ENCODE measurements at places on chromosomes 1 and 21.

GRCh38 chr1:70961374-70961975 lies 86.1 kb downstream of the PTGER3 start:
- no peak for DNase-seq

DNA sequence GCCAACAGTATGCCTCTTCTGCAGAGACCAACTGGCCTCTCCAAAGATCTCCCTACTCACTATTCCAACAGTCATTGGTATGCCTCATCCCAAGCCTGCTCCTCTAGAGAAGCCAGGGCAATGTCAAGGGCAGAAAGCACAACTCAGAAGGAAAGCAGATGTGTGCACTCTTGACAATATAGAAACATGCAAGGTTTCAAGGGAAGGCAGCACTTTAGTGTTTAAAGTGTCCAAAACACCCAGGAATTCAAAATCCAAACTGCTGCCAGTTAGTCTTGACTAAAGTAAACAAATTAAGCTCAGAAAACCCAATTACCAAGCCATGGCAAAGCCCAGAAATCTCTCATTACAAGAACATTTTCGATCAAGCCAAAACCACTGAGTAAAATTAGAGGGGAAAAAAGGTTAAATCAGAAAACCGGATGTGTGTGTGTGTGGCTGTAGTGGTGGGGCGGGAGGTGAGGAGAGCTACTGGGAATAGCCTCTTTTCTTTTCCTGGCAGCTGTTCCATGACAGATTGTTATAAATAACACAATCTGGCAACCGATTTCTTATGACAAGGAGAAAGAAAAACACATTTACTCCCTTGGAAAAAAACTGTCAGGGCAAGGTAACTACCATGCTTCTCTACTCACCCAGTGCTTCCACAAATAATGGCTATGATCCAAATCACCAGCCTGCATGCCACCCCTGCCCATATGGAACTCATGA lies 39.2 kb downstream of the EIF2B3 start:
- no peak for DNase-seq

GRCh38 chr21:28516991-28517592 lies 475.6 kb downstream of the LTN1 start:
- peak; percentile 17 for DNase-seq

DNA sequence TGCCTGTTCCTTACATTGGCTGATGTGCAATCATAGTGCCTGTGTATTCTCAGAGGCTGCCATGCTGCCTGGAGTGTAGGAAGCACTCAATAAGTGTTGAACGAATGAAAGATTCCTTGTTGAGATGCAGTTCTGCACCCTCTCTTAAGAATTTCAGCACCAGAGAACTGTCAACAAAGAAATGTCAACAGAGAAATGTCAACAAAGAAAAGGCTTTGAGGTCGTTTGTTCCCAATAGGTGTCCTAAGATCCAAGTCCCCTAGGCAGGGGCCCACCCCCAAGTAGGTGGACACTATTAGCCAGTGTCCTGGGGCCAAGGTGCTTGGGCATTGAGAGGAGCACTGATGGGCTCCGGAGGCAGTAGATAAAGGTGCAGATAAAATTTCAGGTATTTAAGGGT lies 12.6 kb downstream of the KCND3 start:
- DNase-seq, result no peak

- no peak for DNase-seq
These were observed 10.4 kb upstream of the TMEM240 start for GRCh38 chr1:1550591-1551432.

DNA sequence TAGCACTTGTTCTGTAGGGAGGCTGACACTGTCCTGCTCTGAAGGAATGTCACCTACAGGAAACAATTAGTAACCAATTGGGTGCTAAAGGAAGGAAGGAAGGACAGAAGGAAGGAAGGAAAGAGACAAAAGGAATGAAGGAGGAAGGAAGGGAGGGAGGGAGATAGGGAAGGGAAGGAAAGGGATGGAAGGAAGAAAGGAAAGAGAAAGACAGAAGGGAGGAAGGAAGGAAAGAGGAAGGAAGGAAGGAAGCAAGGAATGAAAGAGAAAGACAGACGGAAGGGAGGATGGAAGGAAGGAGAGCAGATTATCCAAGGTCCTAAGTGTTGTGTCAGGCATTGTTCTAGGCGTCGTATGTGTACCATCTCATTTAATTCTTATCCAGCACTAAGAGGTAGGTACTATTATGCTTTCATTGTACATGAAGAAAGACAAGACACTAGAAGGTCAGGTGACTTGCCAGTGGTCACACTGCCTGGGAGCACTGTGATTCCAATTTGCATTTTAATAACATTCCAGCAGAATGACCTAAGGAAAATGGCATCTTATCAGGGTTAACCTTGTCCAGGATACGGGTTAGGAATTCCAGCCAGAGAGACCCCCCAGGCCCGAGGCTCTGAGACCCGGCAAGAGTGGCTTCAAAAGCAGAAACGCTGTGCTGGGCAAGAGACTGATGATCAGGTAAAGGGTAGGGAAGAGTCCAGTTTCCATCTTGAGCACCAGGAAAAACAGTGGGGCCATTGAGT lies 29.6 kb downstream of the CLIC6 start:
- no peak for DNase-seq

DNA sequence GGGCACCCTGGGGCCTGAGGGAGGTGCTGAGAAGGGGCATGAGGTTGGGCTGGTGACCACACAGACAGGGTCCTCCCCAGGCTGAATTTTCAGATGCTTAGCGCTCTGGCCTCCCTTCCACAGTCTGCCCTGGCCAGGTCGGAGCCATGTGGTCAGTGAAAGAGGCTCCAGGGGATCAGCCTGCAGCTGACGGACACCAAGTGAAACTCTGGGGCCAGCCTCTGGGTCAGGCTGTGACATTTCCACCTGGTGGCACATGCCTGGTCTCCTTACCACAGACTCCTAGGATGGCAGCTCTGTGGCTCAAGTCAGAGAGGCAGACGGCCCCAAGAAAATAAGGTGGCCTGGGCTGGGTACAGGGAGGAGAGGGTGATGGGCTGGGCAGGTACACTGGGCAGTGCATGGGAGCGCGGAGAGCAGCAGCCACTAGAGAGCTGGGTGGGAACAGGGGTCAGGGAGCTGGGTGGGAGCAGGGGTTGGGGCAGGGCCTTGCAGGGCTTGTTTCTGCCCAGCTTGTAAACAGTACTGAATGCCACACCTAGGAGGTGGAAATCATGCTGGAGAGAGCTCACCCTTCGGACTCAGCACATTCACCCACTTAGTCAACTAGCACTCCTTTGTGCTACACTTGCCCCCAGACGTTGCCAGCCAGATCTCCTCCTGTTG lies 20.7 kb upstream of the ADARB1 start:
- DNase-seq, result no peak

- no peak for DNase-seq
These were observed 23.5 kb upstream of the WNT4 start for GRCh38 chr1:22166439-22166838.

DNA sequence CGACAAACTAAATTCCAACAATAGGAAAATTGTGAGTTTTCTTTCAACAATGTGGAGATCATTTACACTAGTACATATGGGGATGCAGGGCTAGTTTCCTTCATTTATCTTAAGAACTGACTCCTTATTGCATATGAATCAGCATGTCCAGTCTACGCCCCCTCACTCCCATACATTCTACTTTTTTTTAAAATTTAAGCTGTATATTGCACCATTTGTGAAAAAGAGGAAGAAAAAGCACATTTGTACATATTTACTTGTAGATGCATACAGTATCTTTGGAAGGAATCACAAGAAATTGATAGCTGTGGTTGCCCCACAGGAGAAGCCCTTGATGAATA lies 15.9 kb downstream of the VPS26C start:
- DNase-seq, result no peak

DNA sequence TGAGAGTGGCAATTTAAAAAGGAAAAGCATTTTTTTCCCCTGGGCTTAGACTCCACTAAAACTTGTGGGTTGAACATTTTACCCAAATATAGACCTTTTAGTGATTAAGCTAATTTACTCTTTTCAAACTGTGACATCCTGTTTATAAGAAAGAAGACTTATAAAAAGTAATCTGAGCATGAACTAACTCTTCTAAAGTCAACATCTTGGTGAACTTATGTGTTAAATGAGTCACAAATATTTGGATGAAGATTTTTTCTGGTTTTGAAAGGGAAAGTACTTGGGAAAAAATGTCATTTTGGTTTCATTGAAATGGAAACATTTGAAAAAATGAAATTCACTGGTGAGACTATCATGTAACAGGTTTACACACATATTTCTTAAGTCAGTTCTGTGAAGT lies 109.8 kb downstream of the KCNK2 start:
- no peak for DNase-seq

DNA sequence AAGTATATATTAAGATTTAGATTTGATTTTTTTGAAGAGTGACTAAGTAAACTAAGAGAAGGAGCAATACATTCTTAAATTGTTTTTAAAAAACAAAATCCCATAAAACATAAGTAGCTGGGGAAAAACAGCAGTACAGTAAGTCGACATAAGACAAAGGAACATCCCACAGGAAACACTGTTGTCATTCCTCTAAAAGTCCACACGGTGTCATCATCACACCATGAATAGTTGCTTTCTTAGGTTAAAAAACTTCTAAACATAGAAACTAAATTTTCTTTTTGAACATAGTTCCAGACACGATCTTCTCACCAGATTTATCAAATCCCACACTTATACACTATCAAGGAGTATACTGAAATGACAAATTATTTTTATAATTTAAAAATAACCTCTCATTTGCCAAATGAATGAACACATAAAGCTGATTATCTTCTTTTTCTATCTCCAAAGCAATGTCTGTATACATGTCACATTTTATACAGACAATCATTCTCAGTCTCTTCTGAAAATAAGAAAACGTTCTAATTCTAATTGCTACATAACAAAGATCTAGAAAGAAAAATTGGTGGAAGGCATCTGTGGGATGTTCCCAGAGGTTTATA lies 15.8 kb downstream of the ODF2L start:
- DNase-seq, result no peak

DNA sequence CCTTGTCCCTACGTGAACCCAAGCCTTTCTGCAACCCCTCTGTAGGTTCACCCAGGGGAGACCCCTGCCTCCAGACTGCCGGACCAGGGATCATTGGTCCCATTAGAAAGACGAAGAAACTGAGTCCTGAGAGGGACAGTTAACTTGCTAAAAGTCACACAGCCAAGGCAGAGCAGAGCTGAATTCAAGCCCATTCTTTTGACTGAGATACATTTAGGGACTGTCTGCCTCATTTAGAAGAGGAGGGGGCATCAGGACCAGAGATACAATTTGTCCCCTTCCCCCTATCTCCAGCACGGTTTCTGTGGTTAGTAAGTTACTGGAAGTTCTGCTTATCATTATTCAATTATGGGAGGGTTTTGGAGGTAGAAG lies 19.1 kb downstream of the KCNQ4 start:
- no peak for DNase-seq

- DNase-seq, result no peak
These were observed 54.8 kb downstream of the SSX2IP start for GRCh38 chr1:84635429-84635828.
